ENCODE measurements at places on chromosomes 2 and 18.
A peak's percentile ranks its signal among the peaks of the same experiment; 100 is the strongest.

- H3K4me1 ChIP-seq: peaks cover 36% of the 10 kb centered on the region
- no peak for DNase-seq
- H3K27me3 ChIP-seq: no peaks in the 10 kb centered on the region
- H3K36me3 ChIP-seq: peaks cover 3% of the 10 kb centered on the region
Observed at GRCh38 chr2:29117636-29118303, 2.6 kb downstream of the CLIP4 start.

GRCh38 chr2:179861416-179862067 is at the start of gene ZNF385B:
ZNF385B (minus strand) TSS chr2:179861612.
- H3K4me1 ChIP-seq: no peaks in the 10 kb centered on the region
- H3K27ac ChIP-seq: no peak within 1 kb of the TSS
- H3K27me3 ChIP-seq: peaks cover 10% of the 10 kb centered on the region
- peak; percentile 67 for DNase-seq

- no peaks in the 10 kb centered on the region for H3K27me3 ChIP-seq
- no peak overlapping the region for H3K4me3 ChIP-seq
- no peaks in the 10 kb centered on the region for H3K36me3 ChIP-seq
- H3K4me1 ChIP-seq: no peaks in the 10 kb centered on the region
- no peak for DNase-seq
Observed at GRCh38 chr2:181485638-181485946, 28.4 kb downstream of the ITGA4 start.

DNA sequence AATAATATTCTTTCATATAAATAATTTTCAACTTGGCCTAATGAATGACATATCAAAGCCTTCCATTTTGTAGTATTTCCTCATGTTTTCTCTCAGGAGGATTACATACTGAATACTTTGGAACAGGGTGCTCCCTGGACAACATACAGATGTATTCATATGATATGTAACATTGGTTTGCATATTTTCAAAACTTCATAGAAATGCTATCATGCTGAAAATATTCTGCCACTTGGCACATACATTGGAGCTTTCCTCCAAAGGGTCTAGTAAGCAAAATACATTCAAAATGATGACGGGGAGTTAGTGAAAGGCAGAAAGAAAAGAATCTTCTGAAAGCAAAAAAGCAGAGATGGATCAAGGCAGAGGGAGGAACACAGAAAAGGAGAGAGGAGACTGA is 38.1 kb upstream of the RTN4 start:
- peaks cover 6% of the 10 kb centered on the region for H3K4me1 ChIP-seq
- no peak overlapping the region for H3K4me3 ChIP-seq
- DNase-seq: no peak
- no peaks in the 10 kb centered on the region for H3K27me3 ChIP-seq
- H3K36me3 ChIP-seq: no peaks in the 10 kb centered on the region

- H3K36me3 ChIP-seq: no peaks in the 10 kb centered on the region
- H3K4me3 ChIP-seq: no peak overlapping the region
- no peaks in the 10 kb centered on the region for H3K4me1 ChIP-seq
- DNase-seq: no peak
Observed at GRCh38 chr18:77601567-77601966, 351.9 kb downstream of the GALR1 start.

GRCh38 chr2:202112041-202112440 is 39.0 kb downstream of the KIAA2012 start:
- peaks cover 7% of the 10 kb centered on the region for H3K4me1 ChIP-seq
- DNase-seq: no peak
- H3K27me3 ChIP-seq: no peaks in the 10 kb centered on the region
- no peaks in the 10 kb centered on the region for H3K36me3 ChIP-seq
- H3K4me3 ChIP-seq: no peak overlapping the region

DNA sequence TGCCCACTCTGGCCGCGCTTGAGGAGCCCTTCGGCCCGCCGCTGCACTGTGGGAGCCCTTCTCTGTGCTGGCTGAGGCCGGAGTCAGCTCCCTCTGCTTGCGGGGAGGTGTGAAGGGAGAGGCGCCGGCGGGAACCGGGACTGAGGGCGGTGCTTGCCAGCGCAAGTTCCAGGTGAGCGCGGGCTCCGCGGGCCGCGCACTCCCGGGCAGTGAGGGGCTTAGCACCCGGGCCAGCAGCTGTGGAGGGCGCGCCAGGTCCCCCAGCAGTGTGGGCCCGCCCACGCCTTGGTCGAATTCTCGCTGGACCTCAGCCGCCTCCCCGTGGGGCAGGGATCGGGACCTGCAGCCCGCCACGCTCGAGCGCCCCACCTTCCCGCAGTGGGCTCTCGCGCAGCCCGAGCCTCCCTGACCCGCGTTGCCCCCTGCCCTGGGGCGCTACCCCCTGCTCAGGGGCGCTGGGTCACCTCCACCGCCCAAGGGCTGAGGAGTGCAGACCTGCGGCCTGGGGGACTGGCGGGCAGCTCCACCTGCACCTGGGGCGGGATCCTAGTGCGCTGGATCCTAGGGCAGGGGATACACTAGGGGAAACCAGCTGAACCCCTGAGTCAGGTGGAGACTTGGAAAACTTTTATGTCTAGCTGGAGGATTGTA is 97.3 kb downstream of the CD8B2 start:
- H3K36me3 ChIP-seq: no peaks in the 10 kb centered on the region
- H3K4me1 ChIP-seq: peaks cover 4% of the 10 kb centered on the region
- H3K27me3 ChIP-seq: peaks cover 22% of the 10 kb centered on the region
- DNase-seq: peak; percentile 52

DNA sequence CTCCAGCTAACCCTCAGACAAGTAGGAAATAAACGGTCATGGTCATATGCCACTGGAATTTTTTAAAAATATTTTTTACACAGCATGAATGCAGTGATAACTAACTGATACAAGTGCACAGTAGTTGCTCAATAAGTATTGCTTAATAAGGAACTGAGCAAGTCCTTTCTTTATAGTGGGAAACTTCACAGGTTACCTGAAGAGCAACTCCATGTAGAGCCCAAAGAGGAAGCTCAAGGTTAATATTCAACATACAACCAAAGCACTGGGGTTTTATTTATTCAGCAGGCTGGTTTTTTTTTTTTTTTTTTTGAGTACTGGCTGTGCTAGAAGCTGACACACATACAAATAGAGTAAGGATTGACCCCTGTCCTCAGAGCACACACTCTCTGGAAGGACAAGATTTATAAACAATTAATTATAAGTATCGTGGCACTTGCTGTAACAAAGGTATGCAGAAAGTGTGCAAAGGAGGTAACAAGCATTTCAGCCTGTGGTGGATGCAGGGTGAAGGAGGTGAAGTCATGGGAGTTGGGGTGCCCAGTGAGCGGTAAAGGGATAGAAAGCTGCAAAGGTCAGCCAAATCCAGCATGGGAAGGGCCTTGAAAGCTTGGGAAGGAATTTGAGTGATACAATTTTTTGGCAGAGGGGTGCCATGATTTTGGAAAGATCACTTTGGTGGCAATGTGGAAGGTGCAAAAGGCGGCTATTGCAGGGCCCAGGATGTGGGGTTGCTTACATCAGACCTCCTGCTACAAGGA is 52.7 kb downstream of the ATOH8 start:
- H3K27ac ChIP-seq: no peak overlapping the region
- H3K36me3 ChIP-seq: no peaks in the 10 kb centered on the region
- H3K4me3 ChIP-seq: no peak overlapping the region
- DNase-seq: no peak
- peaks cover 17% of the 10 kb centered on the region for H3K4me1 ChIP-seq

DNA sequence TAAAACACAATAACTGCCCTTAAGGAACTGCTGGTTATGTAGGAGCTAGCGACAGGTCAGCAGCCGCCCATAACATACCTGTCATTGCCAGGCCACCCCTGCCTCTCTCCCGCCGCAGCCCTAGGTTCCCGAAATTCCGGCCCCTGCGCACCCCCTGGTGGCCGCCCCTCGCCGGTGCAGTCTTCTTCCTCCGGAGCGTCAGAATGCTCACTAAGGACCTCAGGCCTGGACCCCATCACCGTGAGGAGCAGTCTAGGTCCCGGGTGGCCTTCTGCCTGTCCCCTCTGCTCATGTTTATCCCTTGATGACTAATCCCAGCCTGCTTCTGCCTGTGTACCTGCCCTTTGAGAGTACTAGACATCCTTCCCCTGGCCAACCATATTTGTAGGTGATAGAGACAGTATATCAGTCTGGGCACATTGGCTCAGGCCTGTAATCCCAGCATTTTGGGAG is 115.7 kb upstream of the SLC1A4 start:
- peak overlapping the region; percentile 20 for H3K4me3 ChIP-seq
- peak; percentile 91 for DNase-seq
- H3K36me3 ChIP-seq: no peaks in the 10 kb centered on the region
- peaks cover 6% of the 10 kb centered on the region for H3K4me1 ChIP-seq
- H3K27me3 ChIP-seq: no peaks in the 10 kb centered on the region
- H3K27ac ChIP-seq: no peak overlapping the region

GRCh38 chr2:120632796-120633646 is 102.6 kb upstream of the GLI2 start:
- H3K36me3 ChIP-seq: no peaks in the 10 kb centered on the region
- H3K27ac ChIP-seq: no peak overlapping the region
- H3K27me3 ChIP-seq: no peaks in the 10 kb centered on the region
- H3K4me1 ChIP-seq: no peaks in the 10 kb centered on the region
- no peak overlapping the region for H3K4me3 ChIP-seq

DNA sequence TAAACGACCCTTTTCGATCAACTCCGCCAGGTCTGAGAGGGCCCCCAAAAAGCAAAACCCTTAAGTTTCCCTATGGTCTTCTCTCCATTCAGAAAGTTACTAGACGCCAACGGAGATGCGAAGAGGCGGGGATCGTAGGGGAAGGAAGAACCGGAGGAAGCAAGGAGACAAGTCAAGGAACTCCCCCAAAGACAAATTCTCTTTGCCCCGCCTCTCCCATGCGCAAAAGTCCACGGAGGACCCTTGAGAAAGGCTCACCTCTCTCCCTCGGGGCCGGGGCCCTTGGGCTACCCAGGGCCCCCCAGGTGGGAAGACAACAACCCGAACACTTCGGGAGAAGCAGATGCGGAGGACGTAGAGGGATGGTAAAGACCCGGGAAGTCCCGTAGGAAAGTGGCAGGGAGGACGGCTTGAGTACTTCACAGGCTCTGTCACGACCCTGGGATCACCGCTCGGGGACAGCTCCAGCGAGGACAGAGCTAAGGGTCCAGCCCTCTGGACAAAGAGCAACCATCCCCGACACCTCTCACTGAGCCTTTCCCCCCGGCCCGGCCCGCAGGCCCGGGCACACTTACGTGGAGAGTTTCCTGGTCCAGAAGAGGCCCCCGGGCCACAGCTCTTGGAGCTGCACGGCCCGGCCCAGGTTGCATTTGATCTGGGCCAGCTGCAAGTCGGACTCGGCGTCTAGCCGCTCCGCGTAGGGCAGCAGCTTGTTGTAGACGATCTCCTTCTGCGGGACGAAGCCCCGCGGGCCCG is 647 bp downstream of the PSME4 start:
- peak overlapping the region; percentile 97 for H3K27ac ChIP-seq
- DNase-seq: no peak
- peaks cover 31% of the 10 kb centered on the region for H3K4me1 ChIP-seq
- peak overlapping the region; percentile 97 for H3K4me3 ChIP-seq

- H3K27ac ChIP-seq: no peak overlapping the region
- H3K4me3 ChIP-seq: no peak overlapping the region
- no peaks in the 10 kb centered on the region for H3K27me3 ChIP-seq
- H3K36me3 ChIP-seq: no peaks in the 10 kb centered on the region
Observed at GRCh38 chr18:49020129-49020528, 69.4 kb upstream of the SMAD7 start.

GRCh38 chr2:45568935-45569334 is 42.1 kb downstream of the SRBD1 start:
- peaks cover 3% of the 10 kb centered on the region for H3K36me3 ChIP-seq
- H3K4me1 ChIP-seq: peaks cover 8% of the 10 kb centered on the region
- peak overlapping the region; percentile 62 for H3K27ac ChIP-seq
- DNase-seq: no peak
- H3K4me3 ChIP-seq: no peak overlapping the region

DNA sequence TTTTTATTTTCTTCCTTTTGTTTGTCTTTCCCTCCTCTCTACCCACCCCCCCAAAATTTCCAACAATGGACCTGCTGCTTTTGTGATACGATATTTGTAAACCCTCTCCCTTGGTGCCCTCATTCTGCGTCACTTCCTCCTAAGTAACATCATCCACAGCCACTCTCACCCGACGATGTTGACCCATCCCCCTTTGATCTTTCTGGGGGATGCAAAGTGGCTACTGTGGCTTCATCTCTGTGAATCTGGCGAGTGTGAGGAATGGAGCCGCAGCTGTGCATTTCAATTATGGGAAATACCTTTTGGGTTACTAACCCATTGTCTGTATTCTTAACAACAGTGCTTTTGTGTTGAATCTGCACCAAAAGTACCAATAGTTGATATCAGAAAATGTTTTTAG is 19.4 kb downstream of the ANTXR1 start:
- H3K27ac ChIP-seq: no peak overlapping the region
- H3K36me3 ChIP-seq: no peaks in the 10 kb centered on the region
- peaks cover 6% of the 10 kb centered on the region for H3K4me1 ChIP-seq
- H3K4me3 ChIP-seq: no peak overlapping the region

- DNase-seq: no peak
- H3K27me3 ChIP-seq: no peaks in the 10 kb centered on the region
- no peaks in the 10 kb centered on the region for H3K36me3 ChIP-seq
- H3K4me1 ChIP-seq: peaks cover 8% of the 10 kb centered on the region
Observed at GRCh38 chr2:62287282-62287681, 91.4 kb downstream of the B3GNT2 start.

- H3K27ac ChIP-seq: no peak overlapping the region
- no peak overlapping the region for H3K4me3 ChIP-seq
- DNase-seq: no peak
- H3K36me3 ChIP-seq: no peaks in the 10 kb centered on the region
Observed at GRCh38 chr2:120712180-120712681, 23.4 kb upstream of the GLI2 start.

DNA sequence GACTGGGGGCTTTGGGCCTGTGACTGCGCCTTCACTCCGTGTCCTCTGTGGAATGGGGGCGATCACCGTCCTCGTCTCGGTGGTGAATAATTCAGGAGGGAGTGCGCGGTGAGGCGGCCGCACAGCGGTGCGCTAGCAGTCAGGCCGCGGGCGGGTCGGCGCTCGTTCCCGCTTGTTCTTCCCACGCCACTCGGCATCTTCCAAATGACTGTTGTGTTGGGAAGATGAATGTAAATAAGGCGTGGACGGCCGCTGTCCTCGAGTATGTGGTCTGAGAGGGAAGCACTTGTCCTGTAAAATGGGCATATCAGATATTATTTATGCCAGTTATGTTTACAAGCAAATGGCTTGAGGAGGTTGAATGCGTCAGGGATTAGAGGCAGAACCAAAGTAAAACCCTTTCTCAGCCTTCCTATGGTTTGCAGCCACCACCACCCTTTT is 608 bp upstream of the VPS4B start:
- H3K4me1 ChIP-seq: peaks cover 9% of the 10 kb centered on the region
- H3K4me3 ChIP-seq: peak overlapping the region; percentile 88

DNA sequence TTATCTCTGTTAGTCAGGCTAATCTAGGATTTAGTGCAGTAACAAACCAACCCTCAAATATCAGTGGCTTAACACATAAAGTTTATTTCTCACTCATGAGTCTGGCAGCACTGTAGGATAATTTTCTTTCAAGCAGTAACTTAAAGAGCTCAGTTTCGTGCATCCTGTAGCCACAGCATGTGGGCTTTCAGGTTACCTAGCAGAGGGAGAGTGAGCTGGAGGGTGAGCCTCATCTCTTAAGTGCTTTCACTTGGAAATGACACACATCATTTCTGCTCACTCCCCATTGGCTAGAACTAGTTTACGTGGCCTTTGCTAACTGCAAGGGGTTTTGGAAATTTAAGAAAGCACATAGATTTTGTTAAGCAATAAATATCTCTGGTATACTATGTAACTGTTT is 96.9 kb downstream of the KCNS3 start:
- DNase-seq: no peak
- H3K4me1 ChIP-seq: peaks cover 8% of the 10 kb centered on the region
- H3K27ac ChIP-seq: no peak overlapping the region
- H3K27me3 ChIP-seq: no peaks in the 10 kb centered on the region
- no peaks in the 10 kb centered on the region for H3K36me3 ChIP-seq
- no peak overlapping the region for H3K4me3 ChIP-seq

- no peak overlapping the region for H3K27ac ChIP-seq
- no peaks in the 10 kb centered on the region for H3K27me3 ChIP-seq
- no peaks in the 10 kb centered on the region for H3K36me3 ChIP-seq
- DNase-seq: no peak
- H3K4me1 ChIP-seq: peaks cover 6% of the 10 kb centered on the region
- no peak overlapping the region for H3K4me3 ChIP-seq
Observed at GRCh38 chr18:5419030-5419429, 123.5 kb upstream of the ZBTB14 start.
